ENCODE measurements at places on chromosomes 16 and 17.

DNA sequence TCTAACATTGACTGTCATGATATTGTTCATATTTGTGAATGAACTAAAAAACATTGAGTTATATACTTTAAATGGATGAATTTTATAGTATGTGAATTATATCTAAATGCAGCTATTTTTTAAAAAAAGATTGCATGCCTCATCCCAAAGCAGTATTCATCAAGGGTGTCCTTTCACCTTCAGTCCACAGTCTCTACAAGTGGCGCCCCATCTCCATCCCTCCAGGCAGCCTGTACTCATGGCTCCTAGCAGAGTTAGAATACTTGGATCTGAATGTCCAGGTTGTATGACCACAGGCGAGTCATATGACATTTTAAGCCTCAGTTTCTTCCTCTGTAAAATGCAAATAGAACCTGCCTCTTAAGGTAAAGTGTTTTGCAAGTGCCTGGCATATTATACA lies 69.8 kb downstream of the TMEM100 start:
- DNase-seq, result no peak

GRCh38 chr16:86343796-86344585 lies 166.3 kb upstream of the FOXF1 start:
- DNase-seq, result no peak

DNA sequence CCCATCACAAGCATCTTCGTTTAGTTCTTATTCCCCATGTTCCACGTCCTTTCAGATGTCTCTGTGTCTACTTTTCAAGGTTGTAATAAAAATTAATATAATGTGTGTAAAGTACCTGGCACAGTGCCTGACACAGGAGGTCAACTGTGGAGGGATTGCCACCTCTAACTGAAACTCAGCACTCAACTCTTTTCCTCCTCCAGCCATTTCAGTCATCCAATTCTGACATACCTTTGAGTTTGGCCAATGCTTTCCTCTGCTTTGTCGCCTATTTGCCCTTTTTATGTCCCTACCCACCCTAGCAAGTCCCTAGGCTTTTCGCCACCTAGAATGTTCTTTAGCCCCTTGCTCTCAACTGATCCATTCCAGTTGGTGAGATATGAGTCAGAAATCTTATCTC lies 1.6 kb downstream of the UBE2Z start:
- DNase-seq, result no peak

DNA sequence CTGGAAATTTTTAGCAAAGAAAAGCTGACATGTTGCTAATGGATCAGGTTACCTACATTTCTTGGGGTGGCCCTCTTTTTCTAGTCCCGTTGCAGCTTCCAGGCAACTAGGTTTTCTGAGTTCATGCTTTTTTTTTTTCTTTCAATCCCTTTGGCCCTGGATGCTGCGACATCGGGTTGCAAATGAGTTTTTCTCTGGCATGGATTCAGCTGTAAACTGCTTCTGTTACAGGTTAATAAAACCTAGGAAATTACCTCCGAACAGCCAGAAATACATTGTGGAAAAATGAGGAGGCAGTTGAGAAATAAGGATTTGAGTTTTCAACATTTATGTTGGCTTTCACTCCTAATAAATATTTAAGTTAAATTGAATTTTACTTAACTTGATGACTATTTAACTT lies 149.8 kb upstream of the MAF start:
- no peak for DNase-seq

- DNase-seq, result no peak
Observed at GRCh38 chr16:29992344-29992967, 3.0 kb downstream of the HIRIP3 start.

DNA sequence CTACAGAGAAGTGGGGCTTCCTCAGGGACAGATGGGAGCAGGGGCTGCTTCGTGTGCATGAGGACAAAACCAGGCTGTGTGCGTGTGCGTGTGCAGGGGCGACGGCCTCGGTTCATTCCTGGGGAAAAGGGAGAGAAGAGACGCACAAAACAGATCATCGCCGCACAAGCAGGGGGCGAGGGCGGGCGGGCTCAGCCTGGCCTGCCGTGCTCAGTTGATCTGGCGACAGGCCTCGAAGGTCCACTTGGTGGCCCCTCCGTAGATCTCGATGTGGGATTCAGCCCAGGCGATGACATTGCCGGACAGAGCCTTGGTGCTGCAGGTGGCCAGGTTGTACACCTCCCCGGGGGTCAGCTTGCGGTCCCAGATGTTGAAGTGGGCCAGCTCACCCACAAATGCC lies 5.8 kb downstream of the NPTX1 start:
- no peak for DNase-seq

- no peak for DNase-seq
Observed at GRCh38 chr17:47744168-47745036, 11.4 kb downstream of the TBX21 start.

DNA sequence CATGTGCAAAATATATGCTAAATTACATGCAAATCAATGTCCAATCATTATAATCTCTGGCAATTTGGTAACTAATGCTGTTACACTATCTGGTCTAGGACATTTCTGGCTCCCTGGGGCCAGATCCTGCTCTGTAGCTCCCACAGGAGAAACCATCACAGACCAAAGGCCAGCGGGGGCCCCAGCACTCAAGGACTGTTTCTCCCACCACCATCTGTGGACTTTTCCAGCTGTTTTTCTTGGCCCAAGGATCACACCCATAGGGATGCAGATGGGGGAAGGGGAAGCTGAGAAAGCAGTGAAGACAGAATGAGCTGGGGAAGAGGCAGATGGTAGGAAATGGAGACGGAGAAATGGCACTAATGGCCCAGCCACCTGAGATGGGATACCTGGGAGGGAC lies at the start of gene HIGD1B:
Gene HIGD1B, plus strand, starts transcription at position 298 of the 400 bp plus-strand sequence. CDS start 270 bp downstream, outside the sequence.
- DNase-seq, result no peak

GRCh38 chr16:56726926-56727325 lies 3.0 kb upstream of the NUP93 start:
- no peak for DNase-seq

DNA sequence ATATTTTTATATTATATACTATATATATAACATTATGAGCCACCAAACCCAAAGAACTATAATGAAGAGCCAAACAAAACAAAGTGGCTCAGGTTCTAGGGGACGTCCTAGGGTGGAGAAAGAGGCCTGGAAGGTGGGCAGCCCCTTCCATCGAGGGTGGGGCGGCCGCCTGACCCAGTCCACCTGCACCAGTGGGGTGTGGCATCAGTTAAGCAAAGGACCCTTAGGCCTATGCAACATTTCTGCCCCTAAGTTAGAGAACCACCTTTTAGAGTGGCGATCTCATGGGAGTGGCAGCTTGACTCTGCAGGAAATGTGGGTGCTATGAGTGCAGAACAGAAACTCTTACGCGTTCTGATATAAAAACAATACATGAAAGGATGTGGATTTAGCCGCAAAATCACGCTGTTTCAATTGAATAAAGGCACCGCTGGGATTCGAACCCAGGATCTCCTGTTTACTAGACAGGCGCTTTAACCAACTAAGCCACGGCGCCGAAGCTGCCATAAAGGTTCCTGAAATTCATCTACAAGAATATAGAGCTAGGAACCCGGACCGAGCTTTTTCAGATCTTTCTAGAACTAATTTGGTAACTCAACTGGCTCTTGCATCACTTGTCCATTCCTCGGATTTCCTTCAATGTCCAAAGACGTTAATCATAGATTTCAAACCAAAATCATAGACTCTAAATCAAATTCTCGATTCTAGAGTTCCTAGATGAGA lies 15.6 kb upstream of the AURKB start:
- DNase-seq, result peak; percentile 77

DNA sequence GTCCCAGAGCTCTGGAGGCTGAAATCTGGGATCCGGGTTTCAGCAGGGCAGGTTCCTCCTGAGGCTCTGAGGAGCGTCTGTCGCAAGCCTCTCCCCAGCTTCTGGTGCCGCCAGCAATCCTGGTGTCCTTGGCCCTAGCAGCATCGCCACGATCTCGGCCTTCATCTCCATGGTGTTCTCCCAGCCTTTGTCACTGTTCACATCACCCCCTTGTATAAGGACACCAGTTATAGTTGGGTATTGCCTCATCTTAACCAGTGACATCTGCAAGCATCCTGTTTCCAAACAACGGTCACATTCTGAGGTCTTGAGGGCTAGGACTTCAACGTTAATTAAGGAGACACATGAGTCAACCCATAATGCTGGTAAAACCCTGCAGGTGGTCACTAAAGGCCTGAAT lies 2.8 kb upstream of the PPP1R27 start:
- DNase-seq, result no peak

DNA sequence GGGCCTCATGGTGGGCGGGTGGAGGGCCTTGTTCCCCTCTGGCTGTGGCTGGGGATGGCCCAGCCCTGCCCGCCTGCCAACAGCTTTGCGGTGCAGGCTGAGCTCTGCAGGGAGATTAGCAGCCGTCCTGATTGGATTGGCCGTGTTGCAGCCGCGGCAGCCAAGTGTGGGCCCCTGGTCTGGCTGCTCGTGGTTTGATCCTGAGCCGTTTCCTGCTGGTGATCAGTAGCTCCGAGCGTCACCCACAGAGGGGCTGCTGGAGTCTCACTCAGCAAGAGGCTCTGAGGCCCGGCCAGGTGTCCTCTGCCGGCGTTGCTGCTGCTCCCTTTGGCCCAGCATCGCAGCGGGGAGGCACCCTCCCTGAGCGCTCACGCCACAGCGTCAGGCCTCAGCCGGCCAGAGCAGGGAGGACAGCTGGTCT lies 32.5 kb downstream of the BAIAP2 start:
- DNase-seq, result no peak

- DNase-seq, result peak; percentile 68
Observed at GRCh38 chr17:40122999-40123810, 1.4 kb downstream of the MSL1 start.

DNA sequence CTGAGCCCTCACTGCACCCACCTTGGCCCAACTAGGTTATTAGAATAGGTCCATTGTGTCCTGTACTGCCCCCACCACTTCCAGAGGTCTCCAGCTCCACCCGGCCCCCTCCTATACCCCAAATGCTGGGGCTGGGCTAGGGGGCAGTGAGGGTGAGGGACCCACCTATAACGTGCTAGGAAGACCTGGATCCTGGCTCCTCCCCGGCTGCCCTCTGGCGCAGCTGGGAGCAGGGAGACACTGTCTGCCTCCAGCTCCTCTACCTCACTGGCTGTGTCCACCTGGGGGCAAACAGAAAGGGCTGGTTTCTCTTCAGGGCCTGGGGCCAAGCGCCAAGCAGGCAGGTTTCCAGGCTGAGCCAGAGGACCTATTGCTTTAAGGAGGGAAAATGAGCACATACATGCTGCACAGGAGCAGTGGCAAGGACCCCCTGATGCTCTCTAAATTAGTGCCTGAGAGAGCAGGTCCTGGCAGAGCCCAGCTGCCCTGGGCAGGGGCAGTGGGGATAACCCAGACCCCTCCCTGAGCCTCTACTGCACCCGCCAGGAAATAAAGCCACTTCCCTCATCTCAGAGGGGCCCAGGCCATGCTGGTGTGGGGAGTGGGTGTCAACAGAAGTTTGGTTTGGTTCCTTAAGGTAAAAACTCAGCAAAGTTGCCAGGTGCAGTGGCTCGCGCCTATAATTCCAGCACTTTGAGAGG lies 12.2 kb downstream of the TSPOAP1 start:
- DNase-seq, result no peak

DNA sequence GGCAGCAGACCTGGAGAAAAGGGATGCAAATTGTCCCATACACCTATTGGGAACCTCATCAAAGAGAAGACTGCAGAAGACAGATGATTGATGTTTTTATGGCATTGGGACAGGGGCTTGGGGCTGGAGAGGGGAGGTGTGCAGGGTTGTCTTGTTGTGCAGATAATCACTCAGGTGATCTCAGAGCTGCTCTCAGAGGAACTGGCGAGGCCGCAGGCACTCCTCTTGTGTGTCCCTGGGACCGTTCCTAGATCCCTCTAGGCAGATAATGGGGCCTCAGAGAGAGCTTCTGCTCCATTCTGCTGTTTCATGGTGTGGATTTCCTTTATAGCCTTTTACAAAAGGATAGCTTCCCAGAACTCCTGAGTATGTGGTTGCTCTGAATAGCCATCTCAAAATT lies 1.6 kb downstream of the RNF213 start:
- no peak for DNase-seq

DNA sequence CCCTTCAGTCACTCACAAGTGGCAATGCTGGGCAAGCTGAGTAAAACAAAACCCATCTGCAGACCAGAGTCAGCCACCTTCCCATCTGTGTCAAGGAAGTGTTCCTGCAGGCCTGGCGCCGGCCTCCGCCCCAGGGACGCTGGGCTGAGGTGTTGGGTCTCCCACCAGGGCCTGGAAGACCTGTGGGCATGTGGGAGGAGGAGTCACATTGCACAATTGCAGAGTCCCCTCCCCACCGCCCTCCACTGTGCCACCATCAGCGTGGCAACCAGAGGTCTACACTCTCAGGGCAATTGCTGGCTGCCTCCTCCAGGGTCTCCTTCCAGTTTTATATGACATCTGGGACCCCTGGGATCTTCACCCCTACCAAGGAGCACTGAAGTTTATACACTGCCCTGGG lies 3.0 kb upstream of the MYO15A start:
- DNase-seq, result no peak

GRCh38 chr17:76726776-76727718 lies at the start of gene METTL23:
Gene METTL23, plus strand, starts transcription at chr17:76726839. Its CDS starts 2,872 bp downstream, at chr17:76729711.
- DNase-seq, result peak; percentile 87

DNA sequence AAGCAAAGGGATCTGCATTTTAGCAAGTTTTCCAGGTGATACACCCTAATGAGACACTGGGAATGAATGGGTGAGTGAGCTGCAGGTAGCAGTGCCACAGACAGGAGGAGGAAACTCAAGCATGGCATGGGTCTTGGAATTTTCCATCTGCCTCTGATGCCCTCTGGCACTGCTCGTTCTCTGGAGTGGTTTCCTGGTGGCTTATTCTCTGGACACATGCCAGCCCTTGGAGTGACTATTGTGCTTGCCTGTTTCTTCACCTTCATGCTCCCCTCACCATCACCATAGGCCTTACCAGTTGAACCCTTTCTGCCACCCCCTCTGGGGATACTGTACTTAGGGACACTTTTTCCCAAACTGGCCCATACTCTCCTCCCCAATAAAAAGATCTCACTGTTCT lies 1.6 kb downstream of the COASY start:
- DNase-seq, result no peak

GRCh38 chr17:5513628-5514027 lies 27.3 kb downstream of the MIS12 start:
- DNase-seq, result no peak

Measured in stimulated activated naive CD8-positive, alpha-beta T cell treated with anti-CD3 and anti-CD28 coated beads, Interleukin-15, Interleukin-2, amounts not matched to agents 100 U/mL and 50 U/mL, for 24 hours (primary cell).